ENCODE measurements at places on chromosomes 6 and 20. TPM values are rescaled to one million over a fixed set of nuclear protein-coding genes. Genes with fewer than 3 reads are reported as not detected.

- no peak for DNase-seq
These were observed 321.5 kb upstream of the MAN1A1 start for GRCh38 chr6:119671105-119671504.

DNA sequence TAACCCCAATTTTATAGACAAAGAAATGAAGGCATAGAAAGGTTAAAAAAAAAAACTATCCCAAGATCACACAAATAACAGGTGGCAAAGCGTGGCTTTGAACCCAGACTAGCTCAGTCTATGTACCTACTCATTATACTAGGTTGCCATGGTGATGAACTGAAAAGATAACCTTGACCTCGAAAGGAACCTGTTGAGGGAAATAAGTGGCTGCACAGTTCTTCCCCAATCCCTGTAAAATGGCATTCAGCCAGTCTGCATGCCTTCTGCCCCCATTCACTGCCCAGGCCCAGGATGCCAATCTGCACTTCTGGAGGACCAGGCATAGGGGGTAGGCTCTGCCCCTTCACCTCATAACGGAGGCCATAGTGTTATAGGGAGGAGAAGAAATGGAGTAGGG, 295.2 kb downstream of the PTPRT start:
- no peak for DNase-seq

GRCh38 chr6:130368576-130368975, 2.8 kb downstream of the TMEM200A start:
- no peak for DNase-seq

DNA sequence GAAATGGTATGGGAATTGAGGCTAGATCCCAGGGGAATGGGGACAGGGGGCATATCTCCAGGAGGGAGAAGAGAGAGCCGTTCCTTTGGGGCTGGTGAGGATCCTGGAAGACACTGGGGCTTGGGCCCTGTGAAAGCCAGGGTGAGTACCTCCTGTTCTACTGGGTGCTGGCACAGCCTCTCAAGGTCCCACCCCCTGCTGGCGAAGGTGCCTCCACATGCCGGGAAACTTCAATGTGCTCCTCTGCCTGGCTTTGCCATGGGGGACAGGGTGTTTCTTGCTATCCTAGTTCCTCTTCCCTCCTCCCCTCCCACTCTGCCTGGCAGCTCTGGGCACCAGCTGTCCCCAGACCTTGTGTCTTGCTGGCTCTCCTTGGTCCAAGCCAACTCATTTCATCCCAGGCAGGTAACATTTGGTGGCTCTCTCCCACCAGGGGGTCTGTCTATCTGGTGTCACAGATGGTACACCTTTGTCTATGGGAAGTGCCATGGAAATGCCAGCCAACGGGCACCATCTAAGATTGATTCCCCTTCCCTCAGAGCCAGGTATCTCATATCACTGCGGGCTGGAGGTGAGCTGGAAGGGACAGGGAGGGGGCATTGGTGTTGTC, 56.8 kb downstream of the MDGA1 start:
- DNase-seq: no peak

Gene ULBP1
- 0.09 TPM for total RNA-seq

DNA sequence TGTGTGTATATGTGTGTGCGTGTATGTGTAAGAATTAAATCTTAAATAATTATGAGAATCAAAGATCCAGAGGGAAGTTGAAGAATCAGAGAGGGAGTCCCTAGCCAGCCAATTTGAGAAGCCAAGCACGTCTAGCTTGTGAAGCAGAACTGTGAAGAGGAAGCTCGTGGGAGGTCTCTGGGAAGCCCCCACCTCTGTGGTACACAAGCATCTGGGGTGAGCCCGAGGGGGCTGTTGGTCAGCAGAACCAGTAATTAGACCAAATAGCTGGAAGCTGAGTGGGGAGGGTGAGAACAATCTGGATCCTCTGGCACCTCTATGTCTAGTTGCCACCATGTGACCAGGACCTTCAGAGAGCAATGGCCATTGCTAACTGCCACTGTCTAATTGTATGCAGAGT, 310.0 kb upstream of the PRND start:
- DNase-seq: no peak

Data from pancreas (tissue), 10 donors.